ENCODE measurements at places on chromosomes 1 and 21. TPM values are rescaled to one million over a fixed set of nuclear protein-coding genes. Genes with fewer than 3 reads are reported as not detected.

The RORC gene
- not detected for total RNA-seq

The CASP9 gene
- total RNA-seq: 4.4 TPM

The DCST1 gene
- not detected for total RNA-seq

The KRTAP19-3 gene
- total RNA-seq: not detected

The FABP3 gene
- total RNA-seq: 0.43 TPM

The RNU1-2 gene
- 8,230 TPM for total RNA-seq

The CDCA8 gene
- total RNA-seq: 1.5 TPM

The PLEKHN1 gene
- 0.11 TPM for total RNA-seq

The SPRR2E gene
- total RNA-seq: not detected

The WNT3A gene
- not detected for total RNA-seq

The NT5C1A gene
- total RNA-seq: not detected

The MTARC1 gene
- 7.0 TPM for total RNA-seq

The OR2T4 gene
- not detected for total RNA-seq

The ARV1 gene
- total RNA-seq: 10.4 TPM

The SEC16B gene
- total RNA-seq: 0.54 TPM

The LINGO4 gene
- not detected for total RNA-seq

The FAM72D gene
- total RNA-seq: 0.65 TPM
